Liver (tissue), 10 donors: ENCODE measurements at places on chromosomes 2 and 18. TPM values are rescaled to one million over a fixed set of nuclear protein-coding genes. Genes with fewer than 3 reads are reported as not detected.
A peak's percentile ranks its signal among the peaks of the same experiment; 100 is the strongest.

- H3K27me3 ChIP-seq: no peaks in the 10 kb centered on the region
- DNase-seq: no peak
- H3K4me1 ChIP-seq: no peaks in the 10 kb centered on the region
Observed at GRCh38 chr2:155377266-155377680, 678.8 kb downstream of the KCNJ3 start.

GRCh38 chr2:208025037-208025813 lies at the start of gene PLEKHM3:
TSS of gene PLEKHM3 (minus strand) at chr2:208025527. CDS start at chr2:208001639, 23,888 bp downstream.
- H3K27me3 ChIP-seq: no peaks in the 10 kb centered on the region
- DNase-seq: peak; percentile 91
- H3K4me3 ChIP-seq: peak within 1 kb of the TSS; percentile 68
- H3K36me3 ChIP-seq: no peaks in the 10 kb centered on the region

GRCh38 chr2:98026927-98027522 lies 31.3 kb upstream of the TMEM131 start:
- no peaks in the 10 kb centered on the region for H3K36me3 ChIP-seq
- H3K4me1 ChIP-seq: no peaks in the 10 kb centered on the region
- no peaks in the 10 kb centered on the region for H3K27me3 ChIP-seq
- H3K4me3 ChIP-seq: no peak overlapping the region
- DNase-seq: no peak

DNA sequence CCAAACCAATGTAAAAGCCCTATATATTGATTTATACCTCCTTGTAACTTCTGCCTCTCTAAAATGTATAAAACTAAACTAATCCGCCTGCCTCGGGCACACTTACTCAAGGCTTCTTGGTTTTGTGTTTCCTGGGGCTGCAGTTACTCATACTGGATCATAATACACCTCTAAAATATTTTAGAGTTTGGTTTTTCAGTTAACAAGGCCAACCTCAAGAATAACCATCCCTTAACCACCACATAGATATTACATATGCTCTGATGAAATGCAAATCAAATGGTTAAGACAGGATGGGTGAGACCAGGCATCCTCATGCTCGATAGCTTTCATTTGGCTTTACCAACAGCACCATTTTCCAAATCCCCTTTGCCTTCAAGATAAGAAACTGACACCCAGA lies 46.4 kb downstream of the UXS1 start:
- no peak overlapping the region for H3K27ac ChIP-seq
- DNase-seq: no peak
- no peaks in the 10 kb centered on the region for H3K27me3 ChIP-seq

- no peaks in the 10 kb centered on the region for H3K4me1 ChIP-seq
- H3K4me3 ChIP-seq: no peak overlapping the region
- DNase-seq: peak; percentile 49
- no peaks in the 10 kb centered on the region for H3K27me3 ChIP-seq
- H3K36me3 ChIP-seq: no peaks in the 10 kb centered on the region
Observed at GRCh38 chr18:11310476-11311086, 161.2 kb upstream of the PIEZO2 start.

The TXNDC2 gene
- under 0.01 TPM for total RNA-seq

The RBMS1 gene
- total RNA-seq: 17.1 TPM
